ENCODE measurements at places on chromosomes 4 and X. TPM values are rescaled to one million over a fixed set of nuclear protein-coding genes. Genes with fewer than 3 reads are reported as not detected.

DNA sequence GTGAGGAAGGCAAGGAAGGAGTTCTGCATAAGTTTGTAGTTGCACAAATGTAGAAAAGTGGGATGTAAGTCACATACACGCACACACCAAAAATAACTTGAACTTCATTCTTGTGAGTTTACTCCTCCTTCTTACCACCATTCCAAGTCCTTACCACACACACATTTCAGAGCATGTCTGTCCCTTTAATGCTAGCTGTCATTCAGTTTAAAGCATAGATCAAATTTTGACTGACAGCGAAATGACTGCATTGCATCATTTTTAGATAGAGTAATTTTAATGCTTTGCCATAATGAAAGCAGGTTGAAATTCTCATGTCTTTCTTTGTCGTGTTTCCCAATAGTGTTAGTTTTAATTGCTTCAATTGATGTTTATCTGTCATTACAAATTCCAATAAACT, 629.6 kb upstream of the HTR2C start:
- no peak for DNase-seq

DNA sequence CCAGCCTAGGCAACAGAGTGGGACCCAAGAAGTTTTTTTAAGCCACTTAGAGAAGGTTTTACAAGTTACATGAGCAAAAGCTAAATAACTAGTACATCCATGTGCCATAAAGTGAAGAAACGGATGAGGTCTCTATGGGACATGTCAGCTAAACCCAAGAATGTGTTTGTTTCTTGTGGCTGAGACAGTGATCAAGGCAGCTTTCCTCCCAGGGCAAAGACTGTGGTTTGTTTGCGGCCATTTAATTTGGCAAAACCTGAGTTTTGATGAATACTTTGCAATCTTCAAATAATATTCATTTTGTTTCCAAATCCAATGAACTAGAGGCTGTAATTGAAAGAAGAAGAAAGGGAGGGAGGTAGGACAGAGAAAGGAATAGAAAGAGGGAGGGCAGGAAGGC, 44.9 kb upstream of the SLC2A9 start:
- DNase-seq, result no peak

GRCh38 chr4:7302781-7303404, 110.6 kb downstream of the SORCS2 start:
- no peak for DNase-seq

Gene RAB39B
- total RNA-seq, result 0.63 TPM

Gene FGA
- total RNA-seq, result not detected

Gene MND1
- total RNA-seq, result not detected
